ENCODE measurements at places on chromosomes 12 and 14.

GRCh38 chr12:31620311-31620710 is 29.4 kb upstream of the DENND5B start:
- no peak for DNase-seq

- DNase-seq, result no peak
Measured at GRCh38 chr14:102037686-102038085, 49.2 kb downstream of the HSP90AA1 start.

- DNase-seq, result no peak
Measured at GRCh38 chr12:61584943-61585342, 675.3 kb upstream of the USP15 start.

DNA sequence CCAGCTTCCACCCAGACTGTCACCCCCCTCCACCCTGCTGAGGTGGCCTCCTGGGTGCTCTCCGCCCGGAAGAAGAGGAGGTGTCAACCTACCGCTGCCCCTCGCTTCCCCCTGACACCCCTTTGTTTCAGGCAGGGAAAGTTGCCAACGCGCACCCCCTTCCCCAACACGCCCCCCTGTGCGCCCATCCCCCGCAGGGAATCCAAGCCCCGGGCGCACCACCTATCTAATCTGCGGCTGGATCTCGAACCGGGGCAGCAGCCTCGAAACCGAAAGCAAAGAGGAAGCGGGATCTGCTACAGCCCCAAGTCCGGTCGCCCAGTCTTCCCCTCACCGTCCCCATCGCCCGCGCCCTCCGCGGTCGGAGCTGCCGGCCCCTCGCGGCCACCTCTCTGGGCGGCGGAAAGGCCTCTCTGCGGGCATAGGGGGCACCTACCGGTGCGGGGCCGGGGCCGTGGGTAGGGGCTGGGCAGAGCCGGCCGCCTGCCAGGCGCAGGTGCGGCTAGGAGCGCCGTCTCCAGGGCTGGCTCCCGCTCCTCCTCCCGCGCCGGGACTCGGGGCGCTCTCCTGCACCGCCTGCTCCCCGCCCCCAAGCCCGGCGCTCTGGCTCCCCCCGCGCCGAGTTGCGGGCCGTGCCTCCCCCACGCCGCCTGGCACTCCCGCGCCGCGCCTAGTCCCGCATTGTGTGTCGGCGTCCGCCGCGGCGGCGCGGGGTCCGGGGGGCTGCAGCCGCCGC is 18.3 kb upstream of the PLEKHH1 start:
- peak; percentile 57 for DNase-seq

GRCh38 chr12:104468371-104468770 is 11.6 kb downstream of the CHST11 start:
- DNase-seq, result no peak

DNA sequence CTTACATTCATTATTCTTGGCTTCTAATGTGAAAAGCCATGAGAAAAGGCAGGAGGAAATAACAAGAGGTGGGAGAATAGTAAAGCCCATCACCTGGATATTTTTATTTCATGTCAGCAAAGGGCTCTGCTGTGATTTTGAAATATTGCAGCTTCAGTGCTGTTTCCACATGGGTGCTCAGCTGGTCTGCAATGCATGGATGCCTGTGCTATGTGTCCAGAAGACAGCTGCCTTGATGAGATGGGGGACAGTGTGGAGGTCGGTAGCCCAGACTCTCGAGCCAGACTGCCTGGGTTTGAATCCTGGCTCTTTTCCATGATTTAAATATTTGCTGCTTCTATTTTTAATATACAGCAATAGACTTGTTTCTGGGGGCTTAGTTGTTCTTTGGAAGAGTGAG is 477.5 kb upstream of the GARIN6 start:
- no peak for DNase-seq

GRCh38 chr14:33596211-33597080 is 354.4 kb downstream of the EGLN3 start:
- DNase-seq, result no peak

DNA sequence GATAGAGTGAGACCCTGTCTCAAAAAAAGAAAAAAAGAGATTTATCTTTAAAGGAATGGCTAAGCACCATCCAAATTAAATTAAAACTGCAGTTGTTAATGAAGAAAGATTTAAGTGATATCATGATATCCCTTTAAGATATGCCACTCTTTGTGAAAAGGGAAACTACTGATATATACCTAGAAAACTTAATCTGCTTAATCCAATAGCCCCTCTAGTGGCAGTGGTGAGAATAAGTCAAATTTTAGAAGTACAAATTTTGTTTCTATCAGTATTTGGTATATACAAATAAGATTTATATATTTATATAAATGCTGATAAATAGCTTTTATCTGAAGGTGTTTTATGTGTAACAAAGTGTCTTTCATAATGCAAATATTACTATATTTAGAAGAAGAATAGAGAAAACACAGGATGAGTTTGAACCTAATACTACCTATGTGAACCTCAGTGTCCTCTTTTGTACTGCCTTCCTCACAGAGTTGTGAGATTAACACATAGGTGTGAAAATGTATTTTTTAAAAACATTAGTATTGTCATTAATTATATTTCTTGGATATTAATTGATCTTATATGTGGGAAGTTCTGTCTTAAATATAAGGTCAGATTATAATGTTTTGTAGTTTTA is 51.4 kb upstream of the GARIN2 start:
- peak; percentile 63 for DNase-seq

- DNase-seq, result peak; percentile 27
Measured at GRCh38 chr14:34203251-34203722, 252.4 kb upstream of the EGLN3 start.

DNA sequence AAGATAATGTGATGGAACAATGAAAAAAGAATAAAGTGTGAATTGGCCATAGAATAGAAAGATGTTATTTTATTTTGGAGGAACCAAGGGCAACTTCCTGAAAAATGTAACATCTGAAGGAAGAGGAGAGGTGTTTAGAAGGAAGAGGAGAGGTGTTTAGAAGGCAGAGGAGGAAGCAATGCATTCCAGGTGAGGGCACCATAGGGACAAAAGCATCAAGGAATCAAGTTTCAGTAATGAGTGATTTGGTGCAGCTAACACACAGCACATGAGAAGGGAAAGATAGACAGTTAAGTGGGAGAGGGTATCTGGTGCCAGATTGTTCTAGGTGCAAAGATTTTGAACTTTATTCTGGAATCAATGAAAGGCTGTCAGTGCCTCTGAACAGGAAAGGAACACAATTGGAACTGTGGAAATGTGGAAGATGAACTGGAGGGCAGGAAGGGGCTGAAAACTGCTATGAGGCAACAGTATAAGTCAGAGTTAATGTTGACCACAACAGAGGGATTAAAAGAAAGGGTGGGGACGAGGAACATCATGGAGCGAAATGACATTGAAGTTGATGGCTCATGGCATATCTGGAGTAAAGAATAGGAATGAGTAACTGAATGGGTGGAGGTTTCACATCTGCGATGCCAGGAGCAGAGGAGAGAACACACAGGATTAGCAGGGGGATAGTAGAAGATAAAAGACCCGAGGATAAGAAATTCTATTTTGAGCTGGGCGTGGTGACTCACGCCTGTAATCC is 326.6 kb downstream of the LRIG3 start:
- no peak for DNase-seq

DNA sequence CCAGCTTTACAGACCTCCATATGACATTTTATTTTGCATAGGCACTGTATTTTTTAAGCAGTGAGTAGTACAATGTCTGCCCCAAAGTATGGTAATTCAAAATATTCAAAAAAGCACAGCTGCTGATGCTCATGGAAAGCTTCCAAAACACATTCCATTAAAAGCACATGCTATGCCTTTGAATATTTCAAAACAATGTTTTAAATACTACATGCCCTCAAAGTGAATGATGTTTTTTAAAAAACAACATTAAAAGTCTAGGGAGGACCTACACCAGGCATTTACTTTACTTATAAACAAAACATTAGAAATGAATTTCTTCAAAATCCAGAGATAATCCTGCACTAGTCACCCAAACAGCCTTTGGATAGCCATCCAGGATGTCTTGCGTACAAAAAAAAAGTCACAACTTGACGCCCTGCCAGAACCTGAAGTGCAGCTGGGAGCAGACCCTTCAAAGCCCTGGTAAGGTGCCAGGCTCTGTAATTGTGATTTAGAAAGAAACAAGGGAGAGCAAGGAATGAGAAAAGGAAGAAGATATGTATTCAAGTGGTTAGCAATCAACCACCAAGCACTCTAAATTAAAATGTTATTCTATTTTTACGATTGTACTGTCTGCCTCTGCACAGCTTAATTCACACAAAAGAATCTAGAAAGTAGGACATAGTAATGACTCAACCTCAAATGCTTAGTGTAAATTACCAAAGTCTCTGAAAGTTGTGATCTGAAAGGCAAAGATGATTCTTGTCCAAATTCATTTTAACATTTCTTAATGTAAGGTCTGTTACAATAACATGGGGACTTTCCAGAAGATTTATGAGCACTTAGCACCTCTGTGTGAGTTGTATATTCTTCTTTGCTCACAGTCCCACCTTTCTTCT is 31.9 kb downstream of the CEP83 start:
- no peak for DNase-seq
